ENCODE measurements at places on chromosomes 12 and 14.

- no peak for DNase-seq
Observed at GRCh38 chr14:56057071-56057741, 61.0 kb upstream of the PELI2 start.

GRCh38 chr12:104000807-104001434, 35.2 kb downstream of the TDG start:
- no peak for DNase-seq

GRCh38 chr12:34404377-34405285, 382.3 kb downstream of the ALG10 start:
- DNase-seq: peak; percentile 1

DNA sequence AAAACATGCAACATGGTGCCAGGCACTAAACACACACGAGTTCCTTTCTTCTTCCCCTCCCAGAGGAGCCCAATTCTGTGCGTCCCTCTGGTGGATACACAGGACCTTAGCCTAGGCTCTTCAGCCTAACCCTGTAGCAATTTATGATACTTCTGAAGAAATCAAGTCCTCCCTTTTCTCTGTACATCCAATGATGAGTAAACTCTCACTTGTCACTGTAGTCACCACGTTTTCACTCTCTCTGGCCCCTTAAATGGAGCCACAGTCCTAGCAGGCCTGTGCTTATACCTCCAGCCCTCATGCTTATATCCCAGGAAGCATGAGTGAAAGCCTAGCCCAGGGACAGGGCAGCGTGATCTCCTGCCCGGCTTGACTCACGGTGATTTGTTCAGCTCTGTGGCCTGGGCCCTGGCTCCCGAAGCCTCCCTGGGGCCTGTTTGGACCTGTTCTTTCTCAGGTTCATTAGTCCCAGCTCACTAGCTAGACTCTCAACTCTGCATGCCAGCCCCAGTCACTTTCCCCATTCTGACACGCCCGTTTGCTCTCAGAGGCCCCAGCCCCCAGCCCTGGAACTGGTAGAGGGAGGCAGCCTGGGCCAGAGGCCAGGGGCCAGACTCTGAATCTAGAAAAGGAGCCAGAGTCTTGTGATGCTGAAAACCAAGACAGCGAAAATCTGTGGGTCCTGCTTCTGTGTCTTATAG, 24.1 kb upstream of the PLEKHG3 start:
- no peak for DNase-seq

DNA sequence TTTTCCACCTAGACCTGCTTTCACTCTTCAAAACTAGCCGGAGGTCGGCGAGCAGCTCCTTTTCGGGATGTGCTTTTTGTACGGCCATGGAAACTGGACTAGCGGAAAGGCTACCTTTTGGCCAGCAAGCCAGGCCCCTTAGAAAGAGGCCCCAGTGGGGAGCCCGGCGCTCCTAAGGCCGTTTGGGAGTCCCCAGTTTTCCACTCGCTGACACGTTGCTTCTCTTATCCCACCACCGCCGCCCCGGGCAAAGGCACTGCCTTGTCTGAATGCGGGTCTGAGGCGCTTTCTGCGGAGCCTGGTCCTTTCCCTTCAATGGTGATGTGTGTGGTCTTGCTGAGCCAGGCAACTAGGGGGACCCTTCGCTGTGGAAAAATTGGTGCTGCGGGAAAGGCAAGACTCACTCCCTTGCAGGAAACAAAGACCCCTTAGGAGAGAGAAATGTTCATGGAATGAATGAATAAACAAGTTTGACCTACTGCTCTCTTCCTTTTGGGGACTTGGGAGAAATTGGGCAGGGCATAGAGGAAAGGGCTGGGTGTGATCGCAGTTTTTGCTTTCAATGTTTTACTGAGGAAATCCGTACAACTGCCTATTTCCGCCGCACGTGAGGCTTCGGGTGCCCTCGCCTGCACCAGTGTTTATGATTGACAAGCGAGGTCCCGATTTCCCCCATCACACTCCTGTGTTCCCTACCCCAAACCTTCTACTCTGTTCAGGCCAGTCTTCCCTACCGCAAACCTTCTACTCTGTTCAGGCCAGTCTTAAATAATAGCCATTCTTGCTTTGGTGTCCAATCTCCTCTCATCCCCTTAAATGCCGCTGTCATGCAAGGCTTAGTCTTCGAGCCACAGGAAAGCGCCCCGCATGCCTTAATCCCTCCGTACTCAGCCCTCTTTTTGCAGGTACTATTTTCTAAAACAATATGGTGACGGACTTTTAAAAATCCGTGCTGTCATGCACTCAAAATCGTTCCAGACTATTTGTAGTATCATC, 1.0 kb upstream of the SLC38A2 start:
- DNase-seq: peak; percentile 49

- no peak for DNase-seq
Observed at GRCh38 chr14:70130482-70130881, 58.3 kb downstream of the SLC8A3 start.

GRCh38 chr14:91256661-91257060, 12.2 kb upstream of the GPR68 start:
- DNase-seq: no peak

DNA sequence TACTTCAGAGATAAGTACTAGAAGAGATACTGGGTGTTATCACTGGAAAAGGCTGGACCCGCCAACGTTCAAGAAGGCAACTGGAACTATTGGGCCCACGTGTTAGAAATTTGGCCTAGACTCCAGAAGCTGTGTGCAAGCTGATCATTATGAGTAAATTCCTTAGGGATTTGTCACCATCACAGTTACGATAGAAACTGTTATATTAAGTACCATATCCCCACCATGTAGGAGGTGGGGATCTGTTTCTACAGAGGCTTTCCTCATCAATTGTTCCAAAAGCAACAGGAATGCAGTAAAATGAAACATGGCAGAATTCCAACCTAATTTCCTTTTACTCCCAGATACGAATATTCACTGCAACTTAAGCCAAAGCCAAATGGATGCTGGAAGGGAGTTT, 170.7 kb downstream of the NOVA1 start:
- no peak for DNase-seq

DNA sequence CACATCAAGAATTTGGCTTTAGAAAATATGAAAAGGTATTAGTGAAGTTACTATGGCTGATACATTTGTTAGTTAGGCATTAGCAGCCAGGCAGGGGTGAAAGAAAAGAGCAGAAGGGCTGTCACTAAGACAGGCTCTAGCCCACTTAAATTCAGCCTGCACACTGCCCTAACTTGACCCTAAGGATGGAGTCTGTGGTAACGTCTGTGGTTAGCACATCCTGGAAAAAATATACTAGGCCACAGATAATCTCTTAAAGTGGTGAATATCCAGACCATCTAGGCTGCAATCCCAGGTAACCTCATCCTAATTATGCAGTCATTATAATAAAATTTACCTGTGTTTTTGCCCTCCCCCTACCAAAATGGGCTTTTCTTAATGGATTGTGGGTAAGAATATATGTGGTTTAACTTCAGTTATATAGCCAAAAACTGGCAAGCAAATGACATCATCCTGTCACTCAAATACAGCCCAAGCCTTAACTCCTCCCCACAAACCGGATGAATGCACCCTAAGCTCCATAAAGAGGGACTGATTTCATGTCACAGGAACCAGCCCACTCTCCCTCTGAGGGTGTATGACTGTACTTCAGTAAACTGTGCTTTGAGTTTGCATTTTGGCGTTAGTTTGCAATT, 440.9 kb downstream of the LRFN5 start:
- no peak for DNase-seq

GRCh38 chr14:88463318-88463717, 77.9 kb downstream of the SPATA7 start:
- DNase-seq: no peak

- DNase-seq: no peak
Observed at GRCh38 chr14:82403987-82404386, 870.3 kb upstream of the SEL1L start.

DNA sequence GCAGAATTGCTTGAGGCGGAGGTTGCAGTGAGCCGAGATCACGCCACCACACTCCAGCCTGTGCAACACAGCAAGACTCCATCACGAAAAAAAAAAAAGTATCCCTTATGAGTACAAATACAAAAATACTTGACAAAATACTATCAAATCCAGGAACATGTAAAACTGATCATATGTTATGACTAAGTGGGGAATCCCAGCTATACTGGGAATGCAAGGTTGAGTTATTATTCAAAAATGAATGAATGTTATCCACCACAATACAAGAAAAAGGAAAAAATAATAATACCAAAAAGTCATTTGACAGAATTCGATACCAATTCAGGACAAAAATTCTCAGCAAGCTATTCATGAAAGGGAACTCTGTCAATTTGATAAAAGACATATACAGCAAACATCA, 32.6 kb downstream of the MOK start:
- DNase-seq: no peak

- DNase-seq: peak; percentile 47
Observed at GRCh38 chr12:42568952-42569915, 20.3 kb downstream of the PRICKLE1 start.

DNA sequence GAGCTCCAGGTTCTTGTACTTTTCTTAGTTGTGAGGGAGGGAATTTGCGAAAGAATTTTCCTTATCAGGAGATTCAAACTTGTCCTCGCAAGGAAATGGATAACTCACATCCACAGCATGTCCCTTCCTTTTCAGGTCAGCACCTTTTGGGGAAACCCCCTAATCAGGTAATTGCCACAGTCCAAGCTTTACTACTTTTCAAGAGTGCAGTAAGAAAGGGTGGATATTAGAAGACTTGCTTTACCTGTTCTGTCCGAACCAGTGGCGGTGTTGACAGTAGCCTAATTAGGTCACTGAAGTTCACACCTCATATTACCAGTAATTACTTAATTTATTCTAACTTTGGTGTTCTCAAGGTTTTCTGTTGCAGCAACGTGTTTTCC, 6.7 kb upstream of the C12orf50 start:
- DNase-seq: no peak

DNA sequence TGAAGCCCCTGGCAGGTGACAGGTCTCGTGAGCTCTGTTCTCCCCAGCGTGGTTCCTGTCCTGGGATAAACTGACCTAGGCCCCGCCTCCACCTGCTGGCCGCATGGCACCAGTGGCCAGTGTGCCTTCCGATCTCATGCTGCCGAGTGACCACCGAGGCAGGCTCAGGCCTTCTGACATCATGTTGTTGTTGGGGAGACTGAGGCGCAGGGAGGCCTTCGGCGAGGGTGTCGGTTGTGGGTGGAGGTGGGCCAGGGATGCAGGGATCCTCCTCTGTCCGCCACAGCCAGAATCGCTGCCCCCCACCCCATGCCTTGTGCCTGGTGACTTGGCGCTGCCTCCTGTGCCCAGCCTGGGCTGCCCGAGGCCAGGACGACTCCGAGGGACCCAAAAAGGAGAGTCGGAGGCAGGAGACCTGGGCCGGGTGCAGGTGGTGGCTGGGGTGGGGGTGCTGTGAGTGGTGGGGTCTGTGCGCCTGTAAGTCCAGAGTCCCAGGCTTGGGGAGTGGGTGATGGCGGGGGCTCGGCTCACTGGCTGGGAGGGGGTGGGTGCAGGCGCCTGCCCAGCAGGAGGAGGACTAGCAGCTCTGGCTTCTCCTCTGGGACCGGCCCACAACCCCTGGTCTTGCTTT, 24.3 kb downstream of the ASPG start:
- DNase-seq: no peak

DNA sequence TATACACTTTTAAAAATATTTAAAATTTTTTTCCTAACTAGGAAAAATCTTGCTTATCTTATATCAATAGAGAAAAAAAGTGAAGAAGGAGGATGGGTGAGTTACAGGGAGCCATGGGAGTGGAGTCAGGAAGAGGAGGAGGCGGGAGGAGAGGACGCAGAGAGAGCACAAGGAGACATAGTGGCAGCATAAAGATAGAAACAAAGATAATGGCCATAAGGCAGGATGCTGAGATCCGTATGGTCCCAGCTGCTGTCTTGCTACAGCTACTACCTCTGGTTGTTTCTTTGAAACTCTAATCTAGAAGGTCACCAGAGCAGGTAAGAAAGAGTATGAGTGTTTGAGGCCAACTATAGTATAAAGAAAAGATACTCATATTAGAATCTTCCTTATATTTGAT, 2.6 kb upstream of the SOX5 start:
- no peak for DNase-seq
